Caco-2 (cell line): ENCODE measurements at places on chromosomes 16 and 17.

- H3K36me3 ChIP-seq, result no peaks in the 10 kb centered on the region
- H3K27ac ChIP-seq, result no peak overlapping the region
- DNase-seq, result no peak
- H3K4me1 ChIP-seq, result no peaks in the 10 kb centered on the region; the same call in 1 of the 2 replicates
- H3K4me3 ChIP-seq, result no peak overlapping the region
Measured at GRCh38 chr17:58329810-58330537, 1.4 kb upstream of the TSPOAP1 start.

DNA sequence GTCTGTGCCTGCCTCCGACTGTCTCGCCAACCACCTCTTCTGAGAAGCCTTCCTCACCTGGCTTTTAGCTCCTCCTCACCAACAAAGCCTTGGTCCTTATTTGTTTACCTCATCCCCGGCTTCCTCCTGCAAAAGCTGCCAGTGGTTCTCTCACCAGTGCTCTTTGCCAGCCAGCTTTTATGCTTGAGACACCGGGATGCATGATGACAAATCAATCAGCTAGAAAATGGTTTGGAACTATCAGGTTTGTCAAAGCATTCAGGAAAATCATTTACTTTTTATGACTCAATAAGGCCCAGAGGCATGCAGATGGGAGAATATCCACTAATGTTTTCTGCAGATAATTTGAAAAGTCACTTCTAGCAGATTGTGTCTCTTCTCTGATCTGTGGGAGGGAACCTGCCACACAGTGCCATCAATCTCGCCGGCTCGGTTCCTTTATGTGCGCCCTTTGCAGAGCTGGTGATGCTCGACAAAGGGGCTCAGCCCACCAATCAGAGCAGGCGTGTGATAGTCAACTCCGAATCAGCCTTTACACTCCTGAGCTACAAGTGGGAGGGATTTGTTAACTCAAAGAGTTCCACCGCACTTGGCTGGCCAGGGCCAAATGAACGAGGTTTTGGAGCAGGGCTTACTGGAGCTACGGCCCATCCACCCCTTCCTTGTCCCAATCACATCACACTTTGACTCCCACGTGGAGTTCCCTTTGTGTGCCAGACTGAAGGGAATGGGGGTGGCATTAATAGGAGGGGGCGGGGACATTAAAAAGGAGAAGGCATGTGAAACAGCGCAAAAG lies 85.8 kb downstream of the MRC2 start:
- no peak overlapping the region for H3K4me3 ChIP-seq
- no peak overlapping the region for H3K27ac ChIP-seq
- H3K4me1 ChIP-seq, result no peaks in the 10 kb centered on the region
- no peak for DNase-seq

DNA sequence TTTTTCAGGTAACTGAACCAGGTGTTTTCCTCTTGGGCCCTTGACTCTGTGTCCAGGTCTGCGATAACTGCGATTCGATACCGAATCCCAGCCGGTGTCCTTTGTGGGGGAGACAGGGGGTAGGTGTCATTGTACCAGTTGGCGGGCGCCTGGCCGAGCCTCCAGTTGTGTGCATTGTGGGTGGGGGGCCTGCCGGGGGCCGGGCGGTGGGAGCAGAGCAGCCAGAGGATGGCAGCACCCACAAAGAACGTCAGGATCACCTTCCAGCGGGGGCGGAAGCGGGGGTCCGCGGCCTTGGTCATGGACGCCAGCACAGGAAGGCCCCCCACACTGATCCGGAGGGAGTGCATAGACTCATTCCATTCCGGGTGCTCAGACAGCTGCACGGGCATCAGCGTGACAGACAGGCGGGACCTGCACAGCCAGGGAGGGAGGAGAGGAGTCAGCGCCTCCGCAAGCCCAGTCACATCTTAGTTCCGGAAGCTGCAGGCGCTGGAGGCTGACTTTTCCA lies 12.3 kb downstream of the CANT1 start:
- peak; percentile 25 for DNase-seq
- 0 out of 2 replicates have a peak, but pooled peaks cover 3% of the 10 kb centered on the region for H3K36me3 ChIP-seq
- H3K27me3 ChIP-seq, result no peaks in the 10 kb centered on the region
- no peak overlapping the region for H3K4me3 ChIP-seq

GRCh38 chr17:34435182-34435928 lies 72.3 kb upstream of the CCL1 start:
- H3K27ac ChIP-seq, result no peak overlapping the region
- H3K4me1 ChIP-seq, result no peaks in the 10 kb centered on the region
- no peak for DNase-seq

DNA sequence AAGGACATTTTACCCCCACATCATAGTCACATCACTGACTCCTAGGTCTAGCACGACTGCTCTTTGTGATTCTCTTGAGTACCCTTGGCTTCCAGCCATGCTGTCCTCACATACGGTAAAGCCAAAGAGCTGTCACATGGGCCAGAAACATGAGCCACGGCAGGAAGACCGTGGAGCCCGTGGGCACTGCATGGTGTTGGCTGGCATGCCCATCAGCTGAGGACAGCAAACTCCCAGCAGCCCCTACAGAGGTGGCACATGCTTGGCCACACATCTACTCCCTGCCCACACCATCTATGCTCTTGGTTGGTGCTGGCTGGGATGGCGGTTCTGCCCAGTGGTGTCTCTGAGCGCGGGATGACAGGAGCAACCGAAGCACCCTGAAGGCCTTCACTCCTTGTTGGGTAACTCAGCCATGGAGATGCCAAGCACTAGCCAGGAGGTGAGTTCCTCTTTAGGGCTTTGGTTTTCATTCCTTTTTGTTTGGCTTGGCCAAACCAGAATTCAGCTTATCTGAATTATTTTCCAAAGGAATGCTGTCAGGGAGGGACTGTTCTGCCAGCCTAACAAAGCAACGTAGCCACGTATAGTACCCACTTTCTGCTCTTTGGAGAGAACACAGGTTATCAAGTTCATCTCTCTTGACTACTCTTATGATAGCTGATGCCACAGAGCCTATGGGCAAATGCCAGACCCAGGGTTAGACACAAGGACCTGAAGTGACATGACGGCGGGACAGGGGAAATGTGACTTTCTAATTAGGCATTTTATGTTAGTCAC lies 10.0 kb downstream of the TNFAIP1 start:
- DNase-seq, result no peak
- peaks cover 22% of the 10 kb centered on the region for H3K4me1 ChIP-seq
- H3K4me3 ChIP-seq, result no peak overlapping the region
- peaks cover 27% of the 10 kb centered on the region for H3K36me3 ChIP-seq

DNA sequence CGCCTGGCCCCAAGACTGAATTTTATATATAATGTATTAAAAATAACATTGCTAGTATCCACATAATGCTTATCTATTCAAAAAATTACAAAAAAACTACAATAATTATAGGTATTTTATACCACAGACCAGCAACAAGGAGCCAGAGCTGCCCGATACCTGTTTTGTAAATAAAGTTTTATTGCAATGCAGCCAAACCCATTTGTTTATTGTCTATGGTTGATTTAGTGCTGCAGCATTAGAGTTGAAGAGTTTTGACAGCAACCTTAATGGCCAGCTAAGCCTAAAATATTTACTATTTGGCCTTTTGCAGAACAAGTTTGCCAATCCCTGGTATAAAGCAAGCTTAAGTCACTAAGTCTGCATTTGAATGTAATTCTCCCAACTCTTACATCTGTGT lies 5.6 kb downstream of the MEIOC start:
- DNase-seq, result no peak
- no peaks in the 10 kb centered on the region for H3K4me1 ChIP-seq
- no peak overlapping the region for H3K27ac ChIP-seq
- no peaks in the 10 kb centered on the region for H3K27me3 ChIP-seq
- no peak overlapping the region for H3K4me3 ChIP-seq
- no peaks in the 10 kb centered on the region for H3K36me3 ChIP-seq

DNA sequence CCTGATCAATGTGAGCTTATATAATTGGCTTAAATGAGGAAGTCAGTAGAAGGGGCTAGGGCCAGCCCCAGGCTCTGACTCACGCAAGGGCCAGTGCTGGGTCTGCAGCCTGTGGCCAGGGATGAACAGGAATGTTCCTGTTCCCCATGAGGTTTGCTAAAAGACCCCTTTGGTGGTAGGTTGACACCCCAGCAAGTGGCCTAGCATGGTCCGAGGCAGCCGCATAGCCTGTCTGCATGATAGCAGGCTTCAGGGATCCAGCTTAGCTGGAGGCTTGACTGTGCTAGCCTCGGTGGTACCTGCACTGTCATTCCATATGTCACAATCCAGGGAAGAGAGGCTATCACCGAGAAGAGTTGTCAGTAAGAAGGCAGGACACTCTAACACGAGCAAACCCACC lies 23.5 kb downstream of the TRIM25 start:
- no peak overlapping the region for H3K4me3 ChIP-seq
- peaks cover 13% of the 10 kb centered on the region for H3K36me3 ChIP-seq
- H3K27me3 ChIP-seq, result no peaks in the 10 kb centered on the region
- no peak for DNase-seq

DNA sequence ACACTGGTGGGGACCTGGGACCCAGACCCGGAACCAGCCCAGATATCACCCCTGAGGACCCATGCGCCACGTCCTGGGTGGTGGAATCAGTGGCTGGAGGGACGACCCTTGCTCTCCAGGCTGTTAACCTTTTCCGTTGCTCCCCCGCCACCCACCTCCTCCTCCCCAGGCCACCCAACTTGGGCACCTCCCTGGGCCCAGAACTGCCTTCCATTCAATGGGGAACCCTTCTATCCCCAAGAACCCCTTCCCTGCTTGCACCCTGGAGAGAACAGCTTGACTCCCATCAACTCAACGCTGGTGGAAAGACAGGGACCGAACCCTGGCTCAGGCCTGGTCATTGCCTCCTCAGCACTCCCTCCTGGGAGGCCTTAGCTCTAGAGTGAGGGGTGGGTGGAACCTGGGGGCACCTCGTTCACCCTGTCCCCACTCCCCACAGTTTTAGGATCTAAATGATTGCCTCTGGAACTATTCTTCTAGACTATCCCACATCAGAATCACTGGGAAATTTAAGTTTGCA lies 5.7 kb upstream of the IL32 start:
- peak overlapping the region; percentile 90 for H3K27ac ChIP-seq
- H3K4me3 ChIP-seq, result peak overlapping the region; percentile 91
- no peaks in the 10 kb centered on the region for H3K36me3 ChIP-seq
- DNase-seq, result no peak
- peaks cover 21% of the 10 kb centered on the region for H3K4me1 ChIP-seq

- no peak overlapping the region for H3K4me3 ChIP-seq
- H3K4me1 ChIP-seq, result no peaks in the 10 kb centered on the region
- H3K27me3 ChIP-seq, result no peaks in the 10 kb centered on the region
- no peaks in the 10 kb centered on the region for H3K36me3 ChIP-seq
- no peak for DNase-seq
- H3K27ac ChIP-seq, result no peak overlapping the region
Measured at GRCh38 chr17:12592941-12593340, 72.7 kb upstream of the MYOCD start.

- no peak overlapping the region for H3K27ac ChIP-seq
- peaks cover 15% of the 10 kb centered on the region for H3K4me1 ChIP-seq
- no peaks in the 10 kb centered on the region for H3K36me3 ChIP-seq
- no peaks in the 10 kb centered on the region for H3K27me3 ChIP-seq
Measured at GRCh38 chr16:74611721-74612120, 4.8 kb upstream of the GLG1 start.

GRCh38 chr17:65985571-65985970 lies 206.4 kb downstream of the CEP112 start:
- no peak overlapping the region for H3K27ac ChIP-seq
- H3K4me1 ChIP-seq, result no peaks in the 10 kb centered on the region
- H3K36me3 ChIP-seq, result no peaks in the 10 kb centered on the region
- no peak overlapping the region for H3K4me3 ChIP-seq
- DNase-seq, result no peak
- H3K27me3 ChIP-seq, result no peaks in the 10 kb centered on the region

GRCh38 chr16:1082952-1083675 lies 10.6 kb downstream of the SSTR5 start:
- H3K36me3 ChIP-seq, result no peaks in the 10 kb centered on the region
- peak overlapping the region; percentile 64 for H3K27ac ChIP-seq
- H3K27me3 ChIP-seq, result no peaks in the 10 kb centered on the region
- peaks cover 20% of the 10 kb centered on the region for H3K4me1 ChIP-seq
- no peak overlapping the region; the same call in 1 of the 2 replicates for H3K4me3 ChIP-seq

DNA sequence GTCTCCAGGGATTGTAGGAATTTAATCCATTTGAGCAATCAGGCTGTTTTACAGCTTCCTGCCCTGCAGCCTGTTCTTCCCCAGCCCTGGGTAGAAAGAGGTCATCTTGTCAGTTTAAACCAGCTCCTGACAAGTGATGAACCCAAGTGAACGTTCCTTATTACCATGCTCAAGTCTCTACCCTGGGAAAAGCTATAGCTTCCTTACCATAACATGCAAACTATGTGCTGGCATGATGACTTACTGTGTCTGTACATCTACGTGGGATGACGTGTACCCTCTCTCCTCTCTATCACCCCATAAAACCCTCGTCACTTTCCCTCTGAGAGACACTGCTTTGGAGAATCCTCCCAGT lies 452.2 kb downstream of the XYLT1 start:
- H3K27ac ChIP-seq, result no peak overlapping the region
- no peak for DNase-seq
- no peak overlapping the region for H3K4me3 ChIP-seq
- H3K27me3 ChIP-seq, result no peaks in the 10 kb centered on the region
- H3K36me3 ChIP-seq, result no peaks in the 10 kb centered on the region

- no peaks in the 10 kb centered on the region for H3K36me3 ChIP-seq
- DNase-seq, result no peak
Measured at GRCh38 chr16:48611329-48612137, 1.6 kb upstream of the N4BP1 start.

- H3K4me3 ChIP-seq, result no peak overlapping the region
- no peak for DNase-seq
- H3K27me3 ChIP-seq, result no peaks in the 10 kb centered on the region
- H3K36me3 ChIP-seq, result no peaks in the 10 kb centered on the region
- H3K27ac ChIP-seq, result no peak overlapping the region
- H3K4me1 ChIP-seq, result peaks cover 20% of the 10 kb centered on the region
Measured at GRCh38 chr17:55492781-55493341, 18.4 kb downstream of the SMIM36 start.

DNA sequence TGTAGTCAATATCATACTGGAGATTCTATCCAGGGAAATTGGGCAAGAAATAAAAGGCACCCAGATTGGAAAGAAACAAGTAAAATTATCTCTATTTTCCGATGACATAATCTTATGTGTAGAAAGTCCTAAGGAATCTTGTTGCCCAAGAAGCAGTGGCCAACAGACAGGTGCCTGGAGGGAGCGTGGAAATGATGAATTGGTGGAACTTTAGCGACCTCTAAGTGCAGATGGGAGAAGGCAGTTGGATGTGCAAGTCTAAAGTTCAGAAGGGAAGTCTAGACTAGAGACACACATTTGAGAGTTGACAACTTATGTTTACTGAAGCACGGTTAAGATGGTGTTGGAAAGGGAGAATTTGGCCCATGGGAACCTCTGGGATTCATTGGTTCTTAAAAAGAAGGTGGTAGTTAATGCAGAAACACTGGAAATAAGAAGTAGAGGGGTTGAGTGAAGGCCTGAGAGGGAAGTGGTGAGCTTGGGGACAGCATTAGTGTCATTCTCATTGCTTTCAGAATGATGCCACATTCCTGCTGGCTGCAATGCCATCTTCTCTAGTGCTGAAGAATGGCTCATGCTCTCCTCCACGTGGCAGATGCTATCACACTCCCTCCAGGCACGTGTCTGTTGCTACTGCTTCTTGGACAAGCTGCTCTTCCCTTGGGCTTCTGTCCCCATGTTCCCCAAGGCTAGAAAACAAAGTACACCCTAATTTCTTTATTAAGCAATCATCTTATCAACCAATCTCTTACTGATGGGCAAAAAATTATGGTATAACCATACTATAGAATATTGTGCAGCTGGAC lies 24.0 kb downstream of the TAT start:
- no peaks in the 10 kb centered on the region for H3K36me3 ChIP-seq
- no peak overlapping the region for H3K27ac ChIP-seq
- no peaks in the 10 kb centered on the region for H3K27me3 ChIP-seq
- H3K4me1 ChIP-seq, result no peaks in the 10 kb centered on the region
